ENCODE measurements at places on chromosomes 11 and 22.

GRCh38 chr22:38566726-38567504 lies 3.1 kb downstream of the DMC1 start:
- DNase-seq = no peak

DNA sequence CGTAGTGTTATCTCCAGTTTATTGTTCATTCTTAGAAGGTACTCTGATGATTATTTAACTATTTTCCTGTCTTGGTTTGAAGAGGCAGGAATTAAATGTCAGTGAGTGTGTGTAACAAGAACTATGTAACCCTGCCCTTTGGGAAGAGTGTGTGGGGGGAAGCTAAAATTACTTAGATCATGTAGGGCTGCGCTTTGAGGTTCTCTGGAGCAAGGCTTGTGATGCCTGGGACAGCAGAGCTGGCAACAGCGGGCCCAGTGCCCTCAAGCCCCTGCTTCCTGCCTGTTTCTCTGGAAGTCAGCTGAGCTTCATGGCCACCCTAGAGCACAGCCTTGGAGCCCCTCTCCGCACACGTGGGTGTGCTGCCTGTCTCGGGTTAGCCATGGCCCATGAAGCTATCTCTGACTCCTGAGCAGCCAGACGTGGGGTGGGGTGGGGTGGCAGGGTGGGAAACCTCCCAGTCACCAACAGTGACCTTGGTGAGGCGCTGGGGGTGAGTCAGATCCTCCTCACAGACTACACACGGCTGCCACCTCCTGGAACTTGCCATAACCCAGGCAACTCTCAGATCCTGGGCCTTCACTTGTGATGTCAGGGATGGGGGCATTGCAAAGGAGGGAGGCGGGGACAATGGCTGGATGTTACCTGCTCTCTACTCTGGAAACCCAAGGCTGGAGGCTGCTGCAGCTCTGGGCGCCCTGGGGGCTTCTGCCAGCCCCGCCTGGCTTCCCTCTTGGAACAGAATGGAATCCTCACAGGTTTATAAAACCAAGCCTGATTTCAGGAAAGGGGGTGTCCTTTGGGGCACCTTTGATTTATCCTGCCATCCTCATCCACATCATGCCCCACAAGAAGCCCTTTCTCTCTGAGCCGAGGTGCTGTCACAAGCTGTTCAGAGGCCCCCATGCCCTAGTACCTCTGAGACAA lies 88.6 kb downstream of the SNX19 start:
- no peak for DNase-seq

- no peak for DNase-seq
These were observed 380.6 kb downstream of the CADM1 start for GRCh38 chr11:115123641-115124040.

GRCh38 chr11:72864702-72865655 lies 50.8 kb downstream of the ATG16L2 start:
- no peak for DNase-seq

GRCh38 chr22:42470366-42471082 lies 38.3 kb upstream of the NFAM1 start:
- DNase-seq = no peak

- no peak for DNase-seq
These were observed 74.7 kb downstream of the BUD13 start for GRCh38 chr11:116698080-116698479.

DNA sequence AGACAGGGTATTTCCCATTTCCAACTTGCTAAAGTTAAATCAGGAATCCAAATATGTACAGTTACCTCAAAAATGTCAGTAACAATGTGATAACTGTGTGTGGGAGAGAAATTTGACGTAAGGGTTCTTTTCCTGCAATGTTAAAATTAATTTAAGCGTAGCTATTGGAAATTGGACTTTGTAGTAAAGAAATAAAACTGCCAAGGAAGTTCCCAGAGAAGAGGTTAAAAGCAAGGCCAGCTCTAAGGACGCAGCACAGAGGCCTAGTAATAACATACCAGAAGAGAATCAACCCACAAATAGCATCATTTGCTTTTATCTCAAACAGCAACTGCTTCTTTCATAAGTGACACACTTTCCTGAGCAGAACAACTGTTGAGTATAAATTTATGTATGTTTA lies 36.8 kb upstream of the GRIA4 start:
- no peak for DNase-seq

GRCh38 chr11:7450836-7451235 lies 34.5 kb upstream of the OLFML1 start:
- no peak for DNase-seq

GRCh38 chr11:10515418-10515817 lies 25.6 kb downstream of the RNF141 start:
- no peak for DNase-seq

- no peak for DNase-seq
These were observed 222.9 kb downstream of the NAV2 start for GRCh38 chr11:19935507-19935906.

GRCh38 chr11:32447252-32447651 lies 11.9 kb upstream of the WT1 start:
- no peak for DNase-seq

DNA sequence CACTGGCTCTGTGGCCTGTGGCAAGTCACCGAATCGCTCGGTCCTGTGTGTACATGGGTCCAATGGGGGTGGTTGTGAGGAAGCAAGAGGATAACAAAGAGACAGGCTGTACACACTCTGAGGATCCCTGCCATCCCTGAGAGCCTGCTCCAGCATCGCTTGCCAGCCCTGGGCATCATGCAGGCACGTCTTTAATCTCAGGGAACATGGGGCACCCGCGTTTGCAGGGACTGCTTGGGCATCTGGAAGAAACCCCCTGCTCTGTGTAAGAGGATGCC lies 1.3 kb upstream of the C1QTNF5 start:
- DNase-seq = no peak

DNA sequence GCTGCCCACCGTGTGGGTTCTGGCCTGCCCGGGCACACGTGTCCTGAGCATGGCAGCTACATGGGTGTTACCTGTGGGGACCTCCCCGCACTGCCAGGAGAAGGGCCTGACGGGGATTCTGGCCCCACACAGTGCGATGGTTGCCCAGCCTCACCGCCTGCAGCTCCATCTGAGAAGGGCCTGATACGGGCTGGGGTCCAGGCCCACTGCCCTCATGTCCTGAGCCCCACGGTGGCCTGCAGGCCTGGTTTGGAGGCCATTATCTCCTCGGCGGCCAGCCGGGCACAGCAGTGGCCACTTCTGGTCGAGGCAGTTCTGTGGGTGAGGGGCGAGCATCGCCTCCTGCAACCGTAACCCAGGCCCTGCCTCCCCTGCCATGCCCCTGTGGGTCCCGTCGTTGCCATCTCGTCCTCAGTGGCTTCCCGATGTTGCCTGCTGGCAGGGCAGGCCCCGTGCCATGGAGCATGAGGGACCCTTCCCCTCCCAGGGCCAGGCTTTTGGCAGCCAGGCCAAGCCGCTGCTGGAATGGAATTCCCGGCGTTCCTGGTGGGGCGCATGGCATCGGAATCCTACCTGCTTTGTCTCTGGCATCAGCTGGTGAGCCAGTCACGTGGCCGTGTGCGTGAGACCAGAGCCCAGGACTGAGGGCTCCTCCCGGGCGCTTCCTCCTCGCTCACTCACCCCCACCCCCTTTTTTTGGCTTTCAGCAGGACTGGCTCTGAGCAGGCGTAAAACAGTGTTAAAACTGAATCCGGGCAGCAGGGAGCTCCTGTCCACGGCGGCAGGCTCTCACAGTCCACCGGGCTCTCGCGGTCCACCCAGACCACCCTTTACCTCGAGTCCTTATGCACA lies 71.9 kb upstream of the PPARA start:
- no peak for DNase-seq

DNA sequence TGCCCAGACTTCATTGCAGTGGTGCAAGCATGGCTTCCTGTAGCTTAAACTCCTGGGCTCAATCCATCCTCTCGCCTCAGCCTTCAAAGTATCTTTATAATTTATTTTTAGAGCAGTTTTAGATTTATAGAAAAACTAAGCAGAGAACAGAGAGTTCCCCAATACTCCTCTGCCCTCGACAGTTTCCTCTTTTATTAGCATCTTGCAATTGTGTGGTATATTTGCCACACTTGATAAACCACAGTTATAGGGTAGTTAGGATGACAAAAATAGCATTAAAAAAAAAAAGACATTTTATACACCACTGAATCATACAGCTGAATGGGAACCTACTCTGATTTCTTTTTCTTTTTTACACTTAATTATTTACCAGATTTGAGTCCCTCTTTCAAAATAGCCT lies 31.2 kb downstream of the MS4A2 start:
- no peak for DNase-seq

- no peak for DNase-seq
These were observed 18.1 kb downstream of the CECR2 start for GRCh38 chr22:17387356-17387755.

DNA sequence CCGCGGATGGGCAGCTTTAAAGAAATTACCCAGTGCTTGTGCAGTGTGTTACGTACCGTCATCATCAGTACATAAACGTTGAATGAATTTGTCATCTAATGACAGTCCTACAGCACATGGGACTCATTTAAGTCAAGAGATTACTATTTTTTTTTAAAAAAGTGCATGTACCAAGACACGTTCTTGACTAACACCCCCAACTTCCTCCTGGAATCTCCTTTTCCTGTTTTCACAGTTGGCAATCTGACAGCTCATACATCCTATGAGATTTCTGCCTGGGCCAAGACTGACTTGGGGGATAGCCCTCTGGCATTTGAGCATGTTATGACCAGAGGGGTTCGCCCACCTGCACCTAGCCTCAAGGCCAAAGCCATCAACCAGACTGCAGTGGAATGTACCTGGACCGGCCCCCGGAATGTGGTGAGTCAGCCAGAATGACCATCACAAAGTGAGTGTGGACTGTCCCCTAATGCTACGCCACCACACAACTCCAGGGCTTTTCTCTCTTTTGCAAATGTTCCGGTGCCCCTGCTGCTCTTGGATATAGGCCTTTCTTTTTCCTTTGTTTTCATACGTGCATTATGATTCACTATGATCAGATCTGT lies 162.0 kb upstream of the SORL1-AS1 start:
- no peak for DNase-seq

DNA sequence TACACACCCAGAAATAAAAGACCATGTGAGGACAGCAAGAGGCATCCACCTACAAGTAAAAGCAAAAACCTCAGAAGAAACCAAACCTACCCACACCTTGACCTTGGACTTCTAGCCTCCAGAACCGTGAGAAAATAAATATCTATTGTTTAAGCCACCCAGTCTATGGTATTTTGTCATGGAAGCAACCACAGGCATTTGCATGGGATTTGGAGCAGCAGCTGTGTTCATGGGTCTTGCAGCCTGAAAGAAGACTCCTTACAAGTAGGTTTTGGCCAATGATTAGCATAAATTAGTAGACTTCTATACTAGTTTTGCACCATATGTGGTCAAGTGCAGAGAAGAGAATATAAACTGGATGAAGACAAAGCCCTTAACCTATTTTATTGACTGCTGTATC lies 27.9 kb downstream of the FSHB start:
- DNase-seq = no peak

DNA sequence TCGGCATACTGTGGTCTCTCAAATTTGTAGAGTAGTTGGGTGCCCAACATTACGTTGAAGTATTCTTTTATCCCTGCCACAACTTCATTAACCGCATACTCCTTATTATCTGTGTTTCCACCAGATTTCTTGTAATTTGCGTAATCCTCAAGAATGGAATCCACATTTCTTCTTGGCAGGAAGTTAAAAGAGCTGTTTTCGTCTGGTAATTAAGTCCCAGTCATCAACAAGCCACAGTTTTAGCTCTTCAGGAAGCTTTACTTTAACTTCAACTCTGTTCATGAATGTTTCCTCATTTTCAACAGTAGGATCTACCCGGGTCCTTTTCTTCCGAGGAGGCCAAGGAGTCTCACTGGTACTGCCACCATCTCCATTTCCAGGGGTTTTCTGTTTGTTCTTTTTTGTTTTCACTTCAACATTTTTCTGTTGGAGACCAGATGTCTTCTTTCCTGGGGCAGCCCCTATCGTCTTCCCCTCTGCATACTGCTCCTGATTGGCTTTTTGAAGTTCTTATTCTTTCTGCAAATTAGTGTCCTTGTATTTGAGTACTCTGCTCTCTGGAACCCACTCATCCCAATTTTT lies 30.3 kb downstream of the PDE3B start:
- DNase-seq = no peak

GRCh38 chr11:44608991-44609782 lies 43.7 kb downstream of the CD82 start:
- DNase-seq = no peak
